ENCODE measurements at places on chromosomes 6 and 20.

- no peak for DNase-seq
These were observed 533.1 kb upstream of the CDH4 start for GRCh38 chr20:60718743-60719480.

- DNase-seq: no peak
These were observed 12.8 kb upstream of the PLN start for GRCh38 chr6:118535176-118535844.

- peak; percentile 75 for DNase-seq
These were observed 119.4 kb downstream of the JARID2 start for GRCh38 chr6:15365273-15365687.

GRCh38 chr20:23298926-23299672 is 51.5 kb upstream of the NXT1 start:
- no peak for DNase-seq

GRCh38 chr20:47672166-47672565 is 113.1 kb downstream of the SULF2 start:
- DNase-seq: no peak

GRCh38 chr6:143536461-143536865 is 24.9 kb upstream of the FUCA2 start:
- no peak for DNase-seq

DNA sequence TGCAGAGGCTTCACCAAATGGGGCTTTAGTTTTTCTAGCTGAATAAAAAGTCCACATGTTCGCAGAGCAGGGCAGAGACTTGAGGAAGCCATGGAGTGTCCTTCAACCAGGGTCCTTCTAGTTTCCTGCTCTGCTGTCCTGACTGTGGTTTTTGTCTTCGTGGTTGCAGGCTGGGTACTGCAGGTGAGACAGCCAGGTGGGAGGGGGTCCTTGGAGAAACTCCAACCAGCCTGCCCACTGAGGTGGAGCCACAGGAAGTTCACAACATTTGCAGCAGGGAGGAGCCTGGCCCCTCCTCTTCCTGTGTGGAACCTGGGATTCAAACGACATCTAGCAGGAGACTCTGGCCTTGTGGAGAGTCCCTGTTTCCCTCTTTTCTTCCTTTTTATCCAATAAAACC is 68.8 kb upstream of the MYLIP start:
- DNase-seq: no peak

GRCh38 chr6:70119218-70119835 is 183.6 kb downstream of the COL9A1 start:
- DNase-seq: no peak

GRCh38 chr6:157493576-157493975 is 112.6 kb downstream of the ZDHHC14 start:
- DNase-seq: no peak

GRCh38 chr20:16147216-16147615 is 426.0 kb downstream of the KIF16B start:
- DNase-seq: no peak

DNA sequence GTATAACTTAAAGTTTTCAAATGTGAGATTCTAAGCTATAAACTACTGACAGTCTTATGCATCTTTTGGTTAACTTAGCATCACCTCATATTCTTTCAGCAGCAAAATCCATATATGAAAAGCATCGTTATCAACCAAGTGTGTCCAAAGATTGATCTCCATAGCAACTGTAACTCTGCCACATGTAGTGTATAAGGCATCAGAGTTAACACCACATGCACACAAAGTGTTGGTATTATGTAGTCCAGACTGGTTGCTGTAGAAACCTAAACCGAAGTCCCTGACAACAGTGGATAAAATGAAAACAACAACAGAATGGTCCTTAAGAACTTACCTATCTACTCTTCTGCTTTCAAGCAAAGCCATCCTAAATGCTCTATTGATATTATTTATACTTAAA is 39.6 kb downstream of the PDSS2 start:
- no peak for DNase-seq

GRCh38 chr6:167567142-167568033 is 242.5 kb downstream of the TTLL2 start:
- DNase-seq: no peak

GRCh38 chr20:46572153-46572552 is 21.7 kb upstream of the OCSTAMP start:
- no peak for DNase-seq

DNA sequence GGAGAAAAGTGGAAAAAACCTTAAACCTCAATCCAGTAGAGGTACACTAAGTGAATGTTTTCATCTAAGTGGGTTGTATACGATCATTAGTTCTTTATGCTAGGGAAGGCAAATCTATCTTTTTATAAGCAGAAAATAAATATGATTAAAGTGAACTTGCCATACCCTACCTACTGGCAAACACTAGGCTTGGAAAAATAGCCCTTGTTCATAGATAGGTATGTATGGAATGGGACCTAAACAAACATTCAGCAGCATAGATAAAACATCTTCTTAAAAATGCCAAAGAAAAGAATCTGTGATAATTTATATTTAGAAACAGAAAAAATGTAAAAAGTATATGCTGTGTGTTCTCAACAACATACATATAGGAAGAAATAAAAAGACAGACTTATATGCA is 18.8 kb downstream of the REV3L start:
- no peak for DNase-seq

- DNase-seq: peak; percentile 85
These were observed 124.6 kb upstream of the BTN3A2 start for GRCh38 chr6:26240157-26241032.

- DNase-seq: no peak
These were observed 77.1 kb downstream of the GFRA4 start for GRCh38 chr20:3586093-3586492.

- no peak for DNase-seq
These were observed 3.4 kb upstream of the NOL7 start for GRCh38 chr6:13611715-13612114.

DNA sequence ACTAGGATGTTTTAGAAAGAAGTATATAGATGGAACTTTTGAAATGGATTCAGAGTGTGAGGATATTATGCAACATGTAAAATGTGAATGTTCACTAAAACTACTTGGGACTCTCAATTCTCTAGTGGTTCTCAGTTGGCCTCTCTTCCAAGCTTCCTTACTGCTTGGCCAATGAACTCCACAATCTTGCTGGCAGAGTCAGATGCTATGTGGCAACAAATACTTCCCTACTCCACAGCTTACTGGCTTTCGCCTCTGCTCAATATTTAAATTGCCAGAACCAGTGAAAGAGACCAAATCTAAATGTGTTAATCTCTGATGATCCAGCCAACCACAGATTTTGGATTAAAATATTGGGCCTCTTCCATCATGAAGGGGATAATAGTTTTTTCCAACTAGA is 138.4 kb downstream of the HTR1B start:
- no peak for DNase-seq

DNA sequence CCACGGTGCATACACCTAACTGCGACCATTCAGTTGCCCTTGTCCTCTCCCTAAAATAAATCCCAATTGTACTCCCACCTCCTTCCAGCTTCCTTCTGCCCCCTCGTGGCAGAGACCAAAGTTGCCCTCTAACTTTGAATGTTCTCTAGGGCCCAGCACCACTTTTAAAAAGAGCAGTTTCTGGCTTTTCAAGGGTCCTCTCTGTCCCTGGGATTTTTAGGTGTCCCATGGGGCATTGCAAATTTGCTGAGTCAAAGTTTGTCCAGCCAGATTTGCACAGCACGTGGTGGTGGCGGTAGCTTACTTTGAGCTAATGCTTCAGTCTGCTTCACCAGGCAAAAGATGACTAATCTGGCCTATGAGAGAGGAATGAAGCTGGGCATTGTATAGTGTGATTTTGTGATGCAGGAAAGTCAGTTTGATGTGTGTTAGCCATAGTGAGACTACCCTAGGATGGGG is 100.2 kb downstream of the PERP start:
- peak; percentile 2 for DNase-seq

GRCh38 chr6:10759312-10759839 is 11.8 kb downstream of the TMEM14B start:
- DNase-seq: no peak

- no peak for DNase-seq
These were observed 23.8 kb downstream of the NKX2-2 start for GRCh38 chr20:21490105-21490504.

- no peak for DNase-seq
These were observed 19.2 kb downstream of the HMGN3 start for GRCh38 chr6:79215213-79215824.

DNA sequence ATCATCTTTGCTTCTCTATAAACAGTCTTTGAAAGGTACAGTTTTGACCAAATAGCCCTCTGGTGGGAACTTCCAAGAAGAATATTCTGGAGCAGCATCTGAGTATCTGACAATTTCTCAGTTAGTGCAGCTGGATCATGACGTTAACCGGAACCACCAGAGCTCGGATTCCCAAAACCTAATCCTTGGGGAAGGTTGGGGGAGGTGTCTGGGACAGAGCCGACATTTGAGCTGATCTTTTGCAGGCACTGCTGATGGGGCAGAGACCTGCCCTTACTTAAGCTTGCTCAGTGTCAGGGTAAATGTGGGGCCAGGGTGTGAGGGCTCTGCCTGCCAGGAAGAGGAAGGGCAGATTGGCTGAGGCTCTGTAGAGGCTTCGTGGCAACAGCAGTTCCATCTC is 416.6 kb downstream of the DHX35 start:
- DNase-seq: no peak

- DNase-seq: no peak
These were observed 9.4 kb downstream of the TFAP2A start for GRCh38 chr6:10405513-10405900.

GRCh38 chr6:106046854-106047200 is 39.3 kb upstream of the PRDM1 start:
- no peak for DNase-seq

GRCh38 chr6:12594530-12594893 is 122.1 kb upstream of the PHACTR1 start:
- no peak for DNase-seq

DNA sequence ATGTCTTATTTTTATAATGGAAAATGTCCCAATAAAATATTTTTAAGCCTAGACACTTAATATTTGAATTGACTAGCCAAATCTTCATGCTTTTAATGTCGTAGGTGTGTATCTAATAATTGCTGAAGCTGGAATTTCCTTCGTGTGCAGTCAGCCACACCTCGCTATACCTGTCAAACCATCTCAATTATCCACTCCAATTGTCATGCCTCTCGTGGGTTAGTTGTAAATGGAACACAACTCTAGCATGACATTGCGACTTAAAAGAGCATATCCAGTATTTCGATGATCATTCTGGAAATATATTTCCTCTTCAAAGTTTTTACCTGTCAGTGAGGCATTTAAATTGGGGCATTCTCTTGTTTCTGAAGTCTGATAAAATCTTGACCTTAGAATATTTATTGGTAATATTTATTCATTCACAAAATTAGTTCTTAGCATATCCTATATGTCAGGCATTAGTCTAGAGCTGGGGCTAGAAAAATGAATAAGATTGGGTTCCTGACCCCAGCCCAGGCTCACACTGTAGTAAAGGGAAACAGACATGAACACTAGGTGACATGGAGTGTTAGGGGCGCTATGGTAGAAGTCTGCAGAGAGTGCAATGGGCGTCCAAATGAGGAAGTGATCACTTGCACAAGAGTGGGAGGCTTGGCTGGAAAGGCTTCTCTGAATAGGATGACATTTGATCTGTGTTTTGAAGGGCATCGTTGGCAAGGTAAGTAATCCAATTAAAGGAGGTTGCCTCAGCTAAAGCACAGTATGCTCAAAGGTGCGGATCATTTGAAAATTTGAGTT is 11.0 kb upstream of the CFAP206 start:
- DNase-seq: no peak

GRCh38 chr6:14743474-14744211 is 502.2 kb upstream of the JARID2 start:
- DNase-seq: peak; percentile 89

GRCh38 chr6:157999168-158000051 is 17.7 kb downstream of the SYNJ2 start:
- DNase-seq: no peak

DNA sequence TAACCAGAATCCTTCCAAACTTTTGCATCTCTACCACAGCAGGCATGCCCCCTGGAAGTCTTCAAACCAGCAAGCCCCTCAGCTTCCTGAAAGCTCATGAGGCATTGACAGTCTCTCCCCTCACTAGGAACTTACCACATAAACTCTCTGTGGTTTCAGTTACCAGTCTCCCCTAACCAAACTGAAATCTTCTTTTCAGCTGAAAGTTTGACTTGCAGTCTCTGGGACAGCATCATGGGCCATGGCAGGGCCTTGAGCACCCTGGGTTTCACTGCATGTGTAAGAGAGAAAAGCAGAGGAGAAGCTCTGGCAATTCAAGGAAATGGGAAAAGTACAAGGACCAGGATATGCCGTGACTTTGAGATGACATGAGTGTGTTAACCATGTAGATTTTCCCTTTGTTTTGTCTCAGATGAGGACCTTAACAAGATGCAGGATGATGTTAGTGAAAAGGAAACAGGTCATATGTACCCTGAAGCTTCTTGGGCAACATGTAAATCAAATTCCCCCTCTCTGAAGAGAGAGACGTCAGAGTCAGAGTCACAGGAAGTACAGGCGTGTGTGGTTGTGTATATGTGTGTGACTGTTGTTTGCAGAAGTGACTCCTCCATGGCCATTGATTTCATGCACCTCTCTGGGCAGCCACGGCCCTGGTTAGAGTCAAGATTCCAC is 106.3 kb downstream of the TNFRSF21 start:
- DNase-seq: no peak

DNA sequence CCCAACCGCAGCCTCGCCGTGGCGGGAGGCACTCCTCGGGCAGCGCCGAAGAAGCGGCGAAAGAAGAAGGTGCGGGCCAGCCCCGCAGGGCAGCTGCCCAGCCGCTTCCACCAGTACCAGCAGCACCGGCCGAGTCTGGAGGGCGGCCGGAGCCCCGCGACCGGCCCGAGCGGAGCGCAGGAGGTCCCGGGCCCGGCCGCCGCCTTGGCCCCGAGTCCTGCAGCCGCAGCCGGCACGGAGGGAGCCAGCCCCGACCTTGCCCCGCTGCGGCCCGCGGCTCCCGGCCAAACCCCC is 525 bp downstream of the PNRC1 start:
- no peak for DNase-seq

- no peak for DNase-seq
These were observed 143.7 kb downstream of the REV3L start for GRCh38 chr6:111339294-111339693.

DNA sequence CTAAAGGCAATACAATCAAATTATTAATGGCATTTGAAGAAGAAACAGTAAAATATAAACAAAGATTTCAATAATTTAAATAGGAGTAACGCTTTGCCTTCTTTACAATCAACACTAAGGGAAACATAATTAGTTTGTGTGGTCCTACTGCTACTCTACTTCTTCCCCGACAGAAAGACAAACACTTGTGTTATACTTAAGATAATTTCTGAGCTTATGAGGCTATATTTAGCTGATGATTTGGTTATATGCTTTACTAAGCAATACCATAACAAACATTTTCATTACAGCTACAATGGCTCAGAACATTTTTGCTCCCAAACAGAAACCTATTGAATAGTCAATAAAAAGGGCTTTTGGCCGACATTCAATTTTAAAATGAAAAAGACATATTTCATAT is 1217.2 kb upstream of the GJE1 start:
- no peak for DNase-seq

DNA sequence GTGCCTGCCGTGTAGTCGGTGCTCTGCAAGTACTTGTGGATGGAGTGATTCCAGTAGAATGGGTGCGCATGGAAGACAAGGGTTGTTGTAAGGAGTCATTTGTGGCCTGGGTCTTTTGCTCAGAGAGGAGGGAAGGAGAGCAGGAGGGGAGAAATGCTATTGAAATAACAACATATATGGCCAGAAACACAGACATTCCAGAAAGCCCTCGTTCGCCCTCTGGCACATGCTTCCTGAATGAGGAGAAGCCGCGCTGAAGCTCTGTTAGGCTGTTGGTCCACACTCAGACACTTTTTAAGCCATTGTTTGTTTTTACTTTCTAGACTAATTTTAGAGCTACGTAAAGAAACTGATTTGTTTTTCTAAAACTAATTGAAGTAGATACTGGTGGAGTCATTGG is 107.4 kb downstream of the RPP40 start:
- DNase-seq: no peak
